ENCODE measurements at places on chromosomes 3 and 15.

DNA sequence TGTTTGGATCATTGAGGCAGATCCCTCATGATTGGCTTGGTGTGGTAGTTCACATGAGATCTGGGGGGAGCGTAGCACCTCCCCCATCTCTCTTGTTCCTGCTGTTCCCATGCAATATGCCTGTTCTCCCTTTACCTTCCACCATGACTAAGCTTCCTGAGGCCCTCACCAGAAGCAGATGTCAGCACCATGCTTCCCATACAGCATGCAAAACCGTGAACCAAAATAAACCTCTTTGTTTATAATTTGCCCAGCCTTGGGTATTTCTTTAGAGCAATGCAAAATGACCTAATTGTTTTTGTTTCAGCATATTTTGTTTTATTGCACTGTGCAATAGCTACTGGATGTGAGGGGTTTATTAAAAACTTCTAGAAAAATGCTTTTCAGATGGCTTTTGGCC, 56.6 kb upstream of the CHST2 start:
- DNase-seq = no peak

- DNase-seq = no peak
Measured at GRCh38 chr3:120454076-120454689, 3.4 kb upstream of the FSTL1 start.

GRCh38 chr3:70550723-70551319, 238.4 kb upstream of the MDFIC2 start:
- DNase-seq = peak; percentile 61

DNA sequence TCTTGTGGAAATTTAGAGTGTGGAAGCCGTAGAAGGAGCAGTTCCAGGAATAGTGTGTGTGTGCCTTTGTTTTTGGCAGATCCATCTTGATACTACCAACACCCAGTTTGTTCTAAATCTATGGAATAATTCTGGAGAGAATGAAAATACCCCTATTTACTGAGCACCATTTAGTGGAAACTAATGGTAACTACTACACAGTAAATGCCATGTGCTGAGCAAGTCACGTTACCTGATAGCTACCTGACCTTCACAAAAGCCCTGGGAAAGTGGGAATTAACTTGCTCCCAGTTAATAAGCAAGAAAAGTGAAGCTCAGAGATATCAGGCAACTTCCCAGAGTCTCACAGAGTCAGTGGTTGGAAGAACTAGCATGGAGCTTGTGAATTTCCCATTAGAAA, 137.7 kb downstream of the ARPP21 start:
- DNase-seq = no peak

DNA sequence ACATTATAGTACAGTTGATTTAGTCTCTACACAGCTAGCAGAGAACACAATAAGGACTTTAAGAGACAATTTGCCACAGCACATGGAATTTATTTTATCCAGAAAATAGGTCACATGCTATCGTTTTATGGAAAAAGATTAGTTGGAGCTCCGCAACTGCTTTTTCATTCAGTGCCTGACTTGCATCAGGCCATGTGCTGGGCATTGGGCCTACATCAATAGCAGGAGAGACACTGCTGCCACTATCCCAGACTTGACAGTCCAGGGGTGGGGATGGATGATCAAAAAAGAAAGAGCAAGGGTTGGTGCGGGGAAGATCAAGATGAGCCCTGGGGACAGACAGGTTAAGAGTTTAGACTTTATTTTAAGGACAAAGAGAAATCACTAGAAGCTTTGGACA, 75.2 kb upstream of the C3orf80 start:
- no peak for DNase-seq

DNA sequence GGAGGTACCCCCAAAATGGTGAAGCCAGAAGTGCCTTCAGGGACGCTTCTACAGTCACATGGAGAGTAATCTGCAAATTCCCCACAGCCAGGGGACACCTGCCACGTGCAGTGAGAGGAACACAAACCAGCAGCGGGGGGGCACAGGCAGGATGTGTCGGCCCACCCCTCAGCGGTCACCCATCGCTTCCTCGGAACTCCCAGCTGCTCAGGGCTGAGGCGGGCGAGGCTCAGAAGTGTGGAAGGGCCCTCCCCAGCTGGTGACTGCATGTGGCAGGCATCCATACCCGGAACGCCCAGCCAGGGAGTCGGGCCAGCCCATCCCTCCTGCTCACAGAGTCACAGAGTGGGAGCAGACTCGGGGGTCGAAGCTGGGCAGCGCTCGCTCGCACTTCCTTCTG, 63.7 kb downstream of the SLC12A8 start:
- DNase-seq = no peak

GRCh38 chr15:43215961-43216360, 4.9 kb downstream of the EPB42 start:
- no peak for DNase-seq

- no peak for DNase-seq
Measured at GRCh38 chr3:89101921-89102320, 5.5 kb upstream of the EPHA3 start.

DNA sequence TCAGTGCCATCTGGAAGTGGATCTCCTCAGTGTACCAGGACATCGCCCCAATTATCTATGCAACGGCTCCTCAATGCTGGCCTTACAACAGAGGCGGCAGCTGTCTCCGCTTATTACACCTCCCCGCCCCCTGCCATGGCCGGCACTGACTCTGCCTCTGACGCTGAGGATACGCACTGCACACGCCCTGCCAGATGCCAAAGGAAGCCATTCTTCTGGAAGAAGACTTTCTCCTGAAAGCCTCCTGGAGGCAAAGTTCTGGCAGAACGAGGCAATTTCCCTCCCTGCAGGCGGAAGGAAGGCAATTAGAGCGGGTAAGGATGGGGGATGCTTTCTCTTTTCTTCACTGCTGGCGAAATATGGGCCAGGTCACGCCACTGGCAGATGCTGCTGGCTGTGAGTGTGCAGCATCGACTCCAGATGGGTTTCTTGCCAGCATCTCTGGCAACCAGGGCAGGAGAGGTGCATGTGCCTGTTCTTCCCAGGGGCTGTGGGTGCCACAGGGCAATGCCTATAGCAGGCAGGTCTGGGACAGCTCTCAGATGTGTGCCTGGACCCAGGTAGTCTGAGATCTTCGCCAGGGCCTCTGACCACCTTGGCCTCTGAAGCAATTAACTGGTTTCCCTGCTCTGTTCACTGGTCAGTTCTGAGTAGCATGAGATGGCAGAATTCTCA, 62.2 kb upstream of the MRPS22 start:
- DNase-seq = no peak

- DNase-seq = no peak
Measured at GRCh38 chr3:124397088-124397487, 333.2 kb upstream of the UMPS start.

DNA sequence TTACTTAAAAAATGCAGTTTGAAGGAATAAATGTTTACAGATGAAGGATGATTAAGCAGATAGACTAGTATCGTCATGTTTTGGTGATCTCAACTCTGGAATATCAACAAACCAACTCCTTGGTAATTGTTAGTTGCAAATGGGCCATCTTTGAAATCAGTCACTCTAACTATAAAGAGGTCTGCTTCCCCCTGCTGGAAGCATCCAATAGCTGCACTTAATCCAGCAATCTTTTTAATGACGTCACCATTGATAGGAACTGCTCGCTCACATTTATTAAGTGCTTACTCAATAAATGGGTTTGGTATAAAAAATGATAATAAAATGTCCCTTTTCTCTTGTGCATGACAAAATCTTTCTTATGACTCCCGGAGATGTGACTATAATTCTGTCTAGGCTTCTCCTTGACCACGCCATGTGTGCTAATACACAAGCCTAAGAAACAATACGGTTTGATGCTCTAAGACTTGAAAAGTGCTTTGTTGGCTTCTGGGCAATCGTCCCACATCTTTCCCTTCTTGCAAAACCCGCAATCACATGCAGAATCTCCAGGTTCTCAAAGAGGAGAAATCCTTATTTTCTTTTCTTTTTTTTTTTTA, 227.6 kb upstream of the POU1F1 start:
- DNase-seq = no peak

DNA sequence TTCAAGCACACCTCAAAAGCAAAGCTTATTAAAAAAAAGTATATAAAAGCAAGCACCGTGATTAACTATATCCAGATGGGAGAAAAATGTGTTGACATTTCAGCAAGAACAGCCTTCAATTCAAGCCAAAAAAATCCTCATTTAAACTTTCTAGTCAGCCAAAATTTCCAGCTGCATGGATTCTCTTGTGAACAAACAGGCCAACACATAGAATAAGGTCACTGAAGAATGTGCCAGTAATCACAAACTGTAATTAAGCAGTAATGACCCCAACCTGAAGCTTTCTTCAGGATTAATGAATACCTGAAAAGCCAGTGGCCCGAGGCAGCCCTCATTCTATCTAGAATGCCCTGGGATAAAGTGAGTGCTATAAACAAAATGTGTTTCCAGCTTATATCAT, 130.7 kb upstream of the KCNMB2 start:
- DNase-seq = no peak

- no peak for DNase-seq
Measured at GRCh38 chr15:83854950-83855707, 201.2 kb downstream of the ADAMTSL3 start.

DNA sequence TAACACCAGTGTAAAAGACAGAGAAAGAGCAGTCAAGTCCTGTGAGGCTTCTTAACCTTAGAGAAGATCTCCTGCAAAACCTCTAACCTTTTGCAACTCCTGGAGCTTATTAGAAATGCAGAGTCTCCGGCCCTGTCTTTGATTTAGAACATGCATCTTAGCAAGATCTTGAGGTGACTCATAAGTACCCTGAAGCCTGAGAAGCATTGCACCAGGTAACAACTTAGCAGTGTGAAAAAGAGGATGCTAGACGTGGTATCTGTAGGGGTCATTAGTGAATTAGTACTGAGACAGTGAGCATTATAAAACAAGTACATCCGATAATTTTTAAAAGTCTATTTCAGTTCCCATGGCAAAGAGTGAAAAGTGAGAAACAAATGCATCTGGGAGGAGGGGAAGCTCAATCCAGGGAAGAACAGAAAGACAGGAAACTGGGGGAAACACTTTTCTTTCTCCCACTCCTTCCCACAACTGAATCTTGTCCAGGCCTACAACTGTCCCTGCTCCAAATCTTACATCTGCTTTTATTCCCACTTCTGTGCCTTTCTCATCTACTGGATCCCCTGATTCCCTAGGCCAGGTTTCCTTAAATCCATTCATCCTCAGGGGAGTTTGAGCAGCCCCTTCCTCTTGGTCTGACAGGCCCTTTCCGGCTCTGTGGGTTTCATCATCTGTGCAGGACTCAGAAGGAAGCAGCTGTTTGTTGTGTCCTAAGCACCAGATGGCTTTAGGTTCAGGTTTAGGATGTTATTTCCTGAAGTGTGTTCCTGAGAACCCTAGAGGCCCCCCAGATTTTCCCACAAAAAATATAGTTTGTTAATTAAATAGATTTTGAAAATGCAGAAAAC, 128.1 kb upstream of the IL12A start:
- no peak for DNase-seq

- no peak for DNase-seq
Measured at GRCh38 chr3:120568598-120568997, 27.5 kb upstream of the NDUFB4 start.

DNA sequence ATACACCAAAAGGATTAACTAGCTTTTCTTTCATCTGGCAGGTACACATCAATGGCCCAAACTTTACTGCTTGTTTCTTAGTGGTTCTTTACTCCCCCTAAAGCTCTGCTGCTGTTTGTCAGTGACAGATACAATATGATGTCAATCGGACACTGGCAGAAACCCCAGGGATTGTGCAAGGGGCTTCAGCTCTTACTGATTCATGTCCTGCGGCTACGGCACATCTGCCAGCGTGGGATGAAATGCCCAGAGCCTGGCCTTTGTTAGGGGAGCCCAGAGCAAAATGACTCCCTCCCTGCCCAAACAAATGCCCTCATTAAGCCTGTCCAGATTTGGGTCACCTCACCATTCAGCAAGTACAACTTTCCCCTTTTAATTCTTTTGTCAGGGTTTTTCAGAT, 28.3 kb downstream of the SRP14 start:
- no peak for DNase-seq

DNA sequence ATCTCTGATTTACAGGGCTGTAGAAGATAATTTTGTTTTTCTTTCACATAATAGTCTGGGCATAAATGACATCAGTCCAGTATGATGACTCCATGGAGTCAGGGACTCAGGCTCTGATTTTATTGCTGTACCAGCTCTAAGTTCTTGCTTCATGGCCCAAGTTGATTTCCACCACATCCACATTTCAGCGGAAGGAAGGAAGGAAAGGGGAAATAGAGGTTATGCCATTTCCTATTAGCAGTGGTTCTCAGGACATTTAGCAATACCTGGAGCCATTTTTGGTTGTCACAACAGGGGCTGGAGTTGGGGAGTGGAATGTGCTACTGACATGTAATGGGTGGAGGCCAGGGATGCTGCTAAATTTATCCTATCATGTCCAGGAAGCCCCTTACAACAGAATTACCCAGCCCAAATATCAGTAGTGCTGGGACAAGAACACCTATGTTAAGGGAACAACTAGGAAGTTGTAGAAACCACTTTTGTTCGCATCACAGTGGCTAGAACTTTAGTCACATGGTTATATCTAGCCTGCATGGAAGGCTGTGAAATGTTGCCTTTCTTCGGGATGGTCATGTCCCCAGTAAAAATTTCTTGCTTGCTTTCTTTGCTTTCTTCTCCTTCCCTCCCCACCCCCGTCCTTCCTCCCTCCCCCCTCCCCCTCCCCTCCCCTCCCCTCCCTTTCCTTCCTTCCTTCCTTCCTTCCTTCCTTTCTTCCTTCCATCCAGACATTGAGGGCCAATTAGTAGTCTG, 42.1 kb downstream of the OXSR1 start:
- DNase-seq = no peak

DNA sequence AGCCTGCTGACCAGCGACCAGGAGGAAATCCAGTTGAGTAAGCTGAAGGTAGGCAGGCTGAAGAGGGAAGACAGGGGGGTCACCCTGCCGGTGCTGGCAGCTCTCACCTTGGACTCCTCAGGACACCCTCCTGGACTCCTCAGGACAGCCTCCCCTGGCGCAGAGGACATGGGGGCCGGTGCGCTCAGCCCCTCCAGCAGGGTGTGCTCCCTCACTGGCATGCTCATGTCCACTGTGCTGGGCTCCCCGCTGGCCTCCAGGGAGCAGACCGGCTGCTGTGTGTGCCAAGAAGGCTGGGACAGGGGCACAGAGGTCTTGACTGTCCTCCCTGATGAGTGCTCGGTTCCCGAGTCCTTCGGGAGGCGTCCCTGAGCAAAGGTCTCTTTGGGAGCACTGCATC, 183.6 kb downstream of the ATP10A start:
- DNase-seq = no peak

- DNase-seq = no peak
Measured at GRCh38 chr3:43289401-43289800, 3.1 kb downstream of the SNRK start.

GRCh38 chr15:70091726-70092463, 5.8 kb downstream of the TLE3 start:
- no peak for DNase-seq

GRCh38 chr3:158731938-158732855, at the start of gene RARRES1:
RARRES1 (minus strand) TSS chr3:158732457; CDS start chr3:158732415, 42 bp downstream.
- no peak for DNase-seq

GRCh38 chr15:79804838-79805237, 92.0 kb downstream of the MTHFS start:
- no peak for DNase-seq

Data from stimulated activated CD8-positive, alpha-beta memory T cell treated with anti-CD3 and anti-CD28 coated beads, Interleukin-7, amount 100 ng/mL, for 24 hours (primary cell).